ENCODE measurements at places on chromosomes 2 and 18.

GRCh38 chr18:35042389-35043071, 1.3 kb downstream of the MAPRE2 start:
- peak; percentile 27 for DNase-seq

- DNase-seq, result no peak
These were observed 68.9 kb downstream of the TRABD2A start for GRCh38 chr2:84811839-84812431.

DNA sequence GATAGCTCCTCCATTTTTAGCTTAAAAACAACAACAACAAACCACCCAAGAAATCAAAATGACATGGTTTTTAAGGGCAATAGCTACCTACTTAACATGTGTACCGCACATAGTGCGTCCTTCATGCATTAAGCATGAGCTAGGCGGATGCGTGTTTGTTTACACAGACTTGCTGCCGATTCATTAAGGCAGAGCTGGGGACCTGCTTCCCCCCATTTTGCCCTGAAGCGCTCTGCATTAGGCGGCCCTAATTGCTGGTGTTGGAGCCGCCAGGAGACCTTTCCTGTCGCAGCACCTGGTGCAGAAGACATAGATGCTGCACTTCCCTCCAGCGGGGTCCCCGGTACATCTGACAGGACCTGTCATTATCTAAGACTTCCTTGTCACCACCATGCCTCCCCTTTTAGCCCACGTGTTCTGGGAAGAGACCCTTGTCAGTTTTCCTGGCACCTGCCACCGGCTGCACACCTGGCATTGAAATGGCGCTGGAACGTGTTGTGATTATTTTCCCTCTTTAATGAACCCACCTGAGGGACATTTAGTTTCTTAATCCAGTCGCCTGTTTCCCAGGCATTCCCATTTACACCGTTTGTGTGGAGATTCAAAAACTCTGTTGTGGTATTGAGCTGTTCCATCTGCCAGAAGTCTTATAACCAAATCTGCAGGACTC, 261.1 kb upstream of the RAB12 start:
- no peak for DNase-seq

- no peak for DNase-seq
These were observed 86.3 kb downstream of the PMS1 start for GRCh38 chr2:189870381-189871085.

- no peak for DNase-seq
These were observed 43.8 kb downstream of the KANSL3 start for GRCh38 chr2:96594282-96594681.

DNA sequence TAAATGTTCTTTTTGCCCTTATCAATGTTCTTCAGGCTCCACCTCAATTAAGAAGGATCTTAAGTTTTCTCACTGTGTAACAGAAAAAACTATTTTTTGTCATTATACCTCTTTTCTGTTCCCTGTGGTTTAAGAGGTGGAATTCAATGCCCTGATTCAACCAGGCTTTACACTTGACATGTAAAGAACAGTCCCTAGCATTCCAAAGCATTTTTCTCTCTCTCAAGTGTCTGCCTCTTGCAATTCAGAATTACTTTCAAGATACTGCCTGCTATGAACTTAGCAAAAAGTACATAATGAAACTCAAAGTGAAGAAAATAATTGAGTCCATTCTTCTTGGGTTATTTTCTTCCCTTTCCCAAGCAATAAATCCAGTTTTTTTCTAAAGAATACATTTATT, 160.6 kb upstream of the NOL4 start:
- DNase-seq, result no peak

- DNase-seq, result no peak
These were observed 219.5 kb upstream of the NRP2 start for GRCh38 chr2:205462681-205463345.

DNA sequence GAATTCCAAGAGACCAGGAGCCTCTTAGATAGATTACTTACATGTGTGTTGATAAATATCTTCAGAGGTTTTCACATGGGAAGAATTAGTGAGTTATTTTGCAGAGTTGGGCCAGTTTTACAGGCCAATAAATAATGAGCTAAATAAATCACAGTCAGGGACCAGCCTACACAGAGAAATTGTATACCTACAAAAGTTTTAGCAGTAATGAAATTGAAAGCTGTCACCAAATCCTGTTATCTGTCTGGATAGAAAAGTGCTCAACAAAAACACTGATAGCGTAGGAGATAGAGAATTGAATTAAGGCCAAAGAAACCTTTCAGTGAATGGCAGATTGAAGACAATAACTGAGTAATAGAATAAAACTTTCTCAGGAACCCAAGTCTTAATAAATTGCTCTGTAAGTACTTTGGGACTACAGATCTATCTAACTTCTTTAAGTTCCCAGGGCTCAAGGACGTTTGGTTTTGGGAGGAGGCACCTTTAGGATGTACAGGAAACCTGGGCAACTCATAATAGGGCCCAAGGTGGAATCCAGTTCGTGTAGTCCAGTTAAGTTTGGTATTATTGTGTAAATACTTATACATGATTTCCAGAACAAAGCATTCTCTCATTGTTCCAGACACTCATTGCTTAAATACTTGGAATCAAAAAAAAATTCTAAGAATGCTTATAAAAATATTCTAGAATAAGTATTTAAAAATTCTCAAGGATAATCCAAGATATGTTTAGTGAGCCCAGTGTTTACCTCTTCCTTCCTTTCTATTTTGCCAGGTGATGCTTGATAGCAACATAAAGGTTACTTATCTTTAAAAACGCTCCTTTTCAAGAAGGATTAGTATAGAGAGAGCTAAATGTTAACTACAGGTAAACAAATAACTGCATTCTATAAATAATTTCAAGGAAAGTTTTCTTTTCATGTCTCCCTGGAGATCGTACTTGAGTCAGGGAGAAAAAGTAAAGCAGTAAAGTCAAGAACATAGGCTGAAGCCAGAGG, 134.5 kb downstream of the NCKAP5 start:
- DNase-seq, result no peak

DNA sequence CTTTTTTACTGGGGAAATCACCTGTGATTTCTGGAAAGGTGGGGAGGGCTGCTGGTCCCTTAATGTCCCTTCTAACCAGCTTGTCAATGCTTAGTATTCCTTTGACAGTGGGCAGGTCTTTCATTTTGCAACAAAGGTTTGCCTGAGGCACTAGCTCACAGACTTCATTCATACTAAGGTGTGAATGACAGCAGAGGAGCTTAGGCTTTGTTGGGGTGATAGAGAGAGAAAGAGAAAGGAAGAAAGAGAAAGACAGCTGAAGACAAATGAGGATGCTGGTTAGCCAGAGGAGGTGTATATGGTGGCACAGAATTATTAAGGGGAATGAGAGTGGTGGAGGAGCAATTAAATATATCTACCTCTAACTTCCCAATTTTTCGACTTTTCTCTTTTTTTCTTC, 28.9 kb upstream of the GTF2A1L start:
- DNase-seq, result no peak

GRCh38 chr18:3340015-3340681, 78.2 kb downstream of the MYL12B start:
- DNase-seq, result no peak

GRCh38 chr2:96839293-96839874, 4.4 kb downstream of the ANKRD23 start:
- peak; percentile 75 for DNase-seq

- no peak for DNase-seq
These were observed 33.3 kb upstream of the PGAP1 start for GRCh38 chr2:196959734-196960338.

DNA sequence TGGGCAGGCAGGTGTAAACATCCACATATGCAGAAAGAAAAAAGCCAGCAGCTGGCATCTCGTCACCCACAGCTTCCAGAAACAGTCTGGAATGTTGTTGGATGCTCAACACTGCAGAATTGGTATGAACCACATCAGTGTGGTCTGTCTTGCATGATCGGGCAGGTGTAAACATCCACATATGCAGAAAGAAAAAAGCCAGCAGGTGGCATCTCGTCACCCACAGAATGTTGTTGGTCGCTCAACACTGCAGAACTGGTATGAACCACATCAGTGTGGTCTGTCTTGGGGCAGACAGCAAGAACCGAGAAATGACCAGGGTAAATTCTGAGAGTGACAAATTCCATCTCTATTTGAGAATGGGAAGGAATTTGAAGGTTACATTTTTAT, 39.6 kb downstream of the DOCK10 start:
- DNase-seq, result peak; percentile 29

DNA sequence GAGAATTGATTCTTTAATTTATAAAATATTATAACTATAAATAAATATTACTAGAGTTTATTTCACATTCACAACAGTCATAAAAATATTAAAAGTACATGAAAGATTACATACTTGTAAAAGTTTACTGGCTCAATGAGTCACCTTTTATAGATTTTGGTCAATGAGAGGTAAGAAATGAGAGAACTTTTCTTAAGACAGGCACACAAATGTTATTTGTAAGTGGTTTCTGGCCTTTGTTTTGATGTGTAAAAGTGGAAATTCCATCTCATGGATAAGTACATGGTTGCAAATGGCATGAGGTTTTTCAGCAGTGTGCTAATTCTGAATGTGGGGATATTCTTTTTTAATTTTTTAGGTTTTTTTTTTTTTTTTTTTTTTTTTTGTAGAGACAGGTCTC, 63.8 kb downstream of the TTC27 start:
- DNase-seq, result no peak

- DNase-seq, result no peak
These were observed 15.9 kb downstream of the RTP5 start for GRCh38 chr2:241885291-241885945.

- no peak for DNase-seq
These were observed 287.0 kb downstream of the EPHA4 start for GRCh38 chr2:221285148-221285547.

DNA sequence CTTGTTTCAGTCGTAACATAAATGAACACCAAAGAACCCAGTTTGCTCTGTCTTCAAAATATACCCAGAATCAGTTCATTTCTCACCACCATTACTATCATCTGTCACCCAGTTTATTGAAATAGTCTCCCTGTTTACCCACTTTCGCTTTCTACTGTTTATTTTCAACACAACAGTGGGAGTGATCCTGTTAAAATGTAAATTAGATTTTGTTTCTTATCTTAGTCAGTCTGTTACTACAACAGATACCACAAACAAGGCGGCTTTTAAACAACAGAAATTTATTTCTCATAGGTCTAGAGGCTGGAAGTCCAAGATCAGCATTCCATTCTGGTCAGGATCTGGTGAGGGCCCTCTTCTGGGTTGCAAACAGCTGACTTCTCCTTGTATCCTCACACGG, 74.8 kb downstream of the ARHGAP15 start:
- DNase-seq, result no peak

DNA sequence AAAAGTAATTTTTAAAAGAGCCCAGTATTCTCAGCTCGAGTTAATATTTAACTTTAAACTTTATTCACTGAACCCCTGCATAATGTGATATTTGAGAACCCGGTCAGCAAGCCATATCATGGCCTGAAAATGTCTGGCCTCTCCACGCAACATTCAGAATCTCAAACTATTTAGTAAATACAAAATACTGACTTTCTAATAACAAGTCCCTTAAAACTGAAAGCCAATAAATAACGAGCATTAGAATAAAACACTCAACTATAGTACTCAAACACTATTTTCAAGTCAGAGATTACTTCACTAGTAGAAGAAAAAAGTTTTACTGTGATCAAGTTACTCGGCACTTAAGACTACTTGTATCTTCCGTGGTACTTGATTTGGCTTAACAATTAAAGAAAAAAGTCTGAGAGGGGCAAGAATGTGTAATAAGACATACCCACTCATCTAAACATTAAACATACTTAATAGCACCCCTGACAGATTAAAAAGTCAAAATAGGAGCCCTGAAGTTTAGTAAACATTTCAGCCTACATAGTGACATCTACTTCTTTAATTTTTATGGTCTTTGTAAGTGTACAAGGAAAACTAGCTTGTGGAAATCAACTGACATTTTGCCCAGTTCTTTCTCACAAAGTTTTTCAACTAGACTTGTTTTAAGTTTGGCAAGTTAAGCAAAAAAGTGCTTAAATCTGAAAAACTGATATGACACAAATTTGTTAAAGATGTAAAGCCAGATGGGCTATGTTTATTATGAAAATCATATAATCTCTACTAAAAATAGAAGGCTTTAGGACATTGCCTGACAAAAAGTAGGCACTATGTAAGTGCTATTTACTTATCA, 38.2 kb downstream of the RTN4 start:
- no peak for DNase-seq

- no peak for DNase-seq
These were observed 183.8 kb downstream of the PID1 start for GRCh38 chr2:229087267-229087666.

GRCh38 chr2:148538375-148538774, 106.2 kb upstream of the EPC2 start:
- DNase-seq, result no peak

DNA sequence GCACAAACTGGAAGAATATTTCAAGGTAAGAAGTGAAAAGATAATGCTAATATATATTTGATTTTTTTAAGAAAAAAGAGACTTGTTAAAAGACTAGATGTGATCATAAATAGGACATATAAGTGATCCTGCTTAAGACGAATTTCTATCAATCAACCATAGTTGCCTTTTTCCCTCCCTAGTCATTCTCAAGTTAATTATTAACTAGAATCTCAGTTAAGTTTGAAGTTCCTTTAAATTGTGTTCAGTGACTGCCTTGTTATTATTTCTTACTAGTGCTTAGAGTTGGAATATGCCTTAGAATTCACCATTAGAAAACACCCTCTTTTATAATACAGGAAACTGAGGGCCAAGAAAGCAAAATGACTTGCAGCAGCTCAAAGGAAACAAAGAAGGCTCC, 141.5 kb upstream of the SP5 start:
- DNase-seq, result no peak

DNA sequence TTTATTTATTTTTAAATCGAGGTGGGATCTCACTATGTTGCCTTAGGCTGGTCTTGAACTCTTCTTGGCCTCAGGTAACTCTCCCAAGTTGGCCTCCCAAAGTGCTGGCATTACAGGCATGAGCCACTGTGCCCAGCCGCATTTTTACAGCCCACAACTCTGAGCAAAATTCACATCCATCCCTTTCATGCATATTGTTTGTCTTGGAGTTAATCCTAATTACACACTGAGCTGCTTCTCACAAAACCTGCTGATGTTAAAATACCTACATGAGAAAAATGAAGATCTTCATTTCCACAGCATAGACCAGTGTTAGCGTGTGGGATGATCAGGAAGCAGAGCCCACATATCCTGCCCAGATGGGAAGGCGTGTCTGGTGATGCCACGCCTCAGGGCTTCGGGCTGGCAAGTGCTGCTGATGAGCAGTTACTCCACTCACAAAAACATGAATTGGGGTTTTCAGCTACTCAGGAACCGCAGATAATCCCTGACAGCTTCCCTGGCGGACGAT, 14.6 kb downstream of the ITGB1BP1 start:
- DNase-seq, result no peak

DNA sequence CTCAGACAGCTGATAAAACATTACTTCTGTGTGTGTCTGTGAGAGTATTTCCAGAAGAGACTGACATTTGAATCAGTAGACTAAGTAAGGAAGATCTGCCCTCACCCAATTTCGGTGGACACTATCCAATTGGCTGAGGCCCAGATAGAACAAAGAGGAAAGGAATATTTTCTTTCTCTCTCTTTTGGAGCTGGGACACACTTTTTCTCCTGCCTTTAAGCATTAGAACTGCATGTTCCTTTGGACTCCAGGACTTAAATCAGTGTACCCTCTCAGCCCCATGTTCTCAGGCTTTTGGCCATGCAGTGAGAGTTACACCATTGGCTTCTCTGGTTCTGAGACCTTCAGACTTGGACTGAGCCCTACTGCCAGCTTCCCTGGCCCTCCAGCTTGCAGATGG, 3.3 kb upstream of the SRBD1 start:
- no peak for DNase-seq

GRCh38 chr2:207141386-207141785, 24.4 kb downstream of the KLF7 start:
- DNase-seq, result no peak

Measured in stimulated activated CD4-positive, alpha-beta T cell treated with anti-CD3 and anti-CD28 coated beads, Interleukin-4, amount 100 ng/mL, for 4 hours (primary cell).